ENCODE measurements at places on chromosomes 6 and 20. TPM values are rescaled to one million over a fixed set of nuclear protein-coding genes. Genes with fewer than 3 reads are reported as not detected.

DNA sequence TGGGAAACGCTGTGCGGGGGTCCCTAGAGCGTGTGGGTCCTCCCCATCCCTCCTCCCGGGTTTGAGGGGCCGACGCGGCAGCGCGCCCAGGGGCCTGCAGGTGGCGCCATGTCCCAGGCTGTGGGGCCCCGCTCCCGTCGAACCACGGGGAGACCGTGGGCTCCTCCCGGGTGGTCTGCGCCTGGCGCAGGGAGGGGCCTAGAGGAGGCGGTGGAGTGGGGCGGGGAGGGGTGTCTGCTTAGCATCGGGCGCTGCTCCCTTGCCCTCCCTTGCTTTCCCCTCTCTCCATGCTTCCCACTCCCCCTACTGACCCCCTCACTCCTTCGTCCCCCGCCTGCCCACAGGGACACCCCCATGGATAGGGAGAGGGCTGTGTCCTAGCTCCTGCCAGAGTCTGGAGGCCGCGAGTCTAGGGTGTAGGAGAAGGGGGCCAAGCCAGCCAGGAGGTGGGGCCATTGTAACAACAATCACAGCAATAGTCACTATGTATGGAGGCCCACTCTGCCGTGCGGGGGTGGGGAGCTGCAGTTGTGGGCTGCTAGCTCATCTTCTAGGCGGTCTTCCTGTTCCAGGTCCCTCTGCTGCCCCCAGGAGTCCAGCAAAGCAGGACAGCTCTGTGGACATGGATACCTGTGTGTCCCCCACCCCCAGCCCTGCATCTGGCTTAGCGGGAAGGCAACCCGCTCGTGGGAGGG, 51.7 kb downstream of the CHMP4B start:
- DNase-seq = no peak

DNA sequence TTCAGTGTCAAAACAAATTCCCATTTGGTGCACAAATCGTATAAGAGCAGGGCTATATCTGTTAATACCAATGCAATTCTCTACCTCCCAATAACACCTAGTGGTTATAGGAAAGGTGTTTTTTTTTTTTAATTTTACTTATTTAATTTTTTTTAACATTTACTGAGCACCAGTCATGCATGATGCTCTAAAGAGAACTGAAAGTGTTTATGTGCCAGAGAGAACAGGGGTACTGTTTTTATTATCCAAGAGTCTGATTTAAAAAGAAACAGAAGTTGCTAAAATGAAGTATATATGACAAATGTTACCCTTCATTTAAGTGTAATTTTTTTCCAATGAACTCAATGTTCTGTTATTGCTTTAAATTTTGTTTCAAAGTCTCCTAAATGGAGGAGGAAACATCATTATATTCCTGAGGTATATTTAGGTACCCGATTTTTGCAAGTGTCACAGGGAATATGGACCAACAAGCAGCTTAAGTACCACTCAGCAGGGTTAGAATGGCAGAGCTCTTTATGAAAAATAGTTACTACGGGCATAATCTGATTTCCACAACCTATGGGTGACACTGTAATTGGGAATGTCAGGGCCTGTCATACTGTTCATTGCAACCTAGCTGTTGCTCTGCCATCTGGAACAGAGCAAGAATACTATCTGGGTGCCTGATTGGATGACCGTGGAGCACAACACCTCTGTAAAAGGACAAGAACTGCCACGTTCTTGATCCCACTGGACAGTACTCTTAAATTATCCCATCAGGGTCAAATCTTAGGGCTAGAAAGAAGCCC, 195.4 kb downstream of the KHDRBS2 start:
- DNase-seq = no peak

GRCh38 chr6:105184921-105185320, 5.1 kb upstream of the POPDC3 start:
- no peak for DNase-seq

DNA sequence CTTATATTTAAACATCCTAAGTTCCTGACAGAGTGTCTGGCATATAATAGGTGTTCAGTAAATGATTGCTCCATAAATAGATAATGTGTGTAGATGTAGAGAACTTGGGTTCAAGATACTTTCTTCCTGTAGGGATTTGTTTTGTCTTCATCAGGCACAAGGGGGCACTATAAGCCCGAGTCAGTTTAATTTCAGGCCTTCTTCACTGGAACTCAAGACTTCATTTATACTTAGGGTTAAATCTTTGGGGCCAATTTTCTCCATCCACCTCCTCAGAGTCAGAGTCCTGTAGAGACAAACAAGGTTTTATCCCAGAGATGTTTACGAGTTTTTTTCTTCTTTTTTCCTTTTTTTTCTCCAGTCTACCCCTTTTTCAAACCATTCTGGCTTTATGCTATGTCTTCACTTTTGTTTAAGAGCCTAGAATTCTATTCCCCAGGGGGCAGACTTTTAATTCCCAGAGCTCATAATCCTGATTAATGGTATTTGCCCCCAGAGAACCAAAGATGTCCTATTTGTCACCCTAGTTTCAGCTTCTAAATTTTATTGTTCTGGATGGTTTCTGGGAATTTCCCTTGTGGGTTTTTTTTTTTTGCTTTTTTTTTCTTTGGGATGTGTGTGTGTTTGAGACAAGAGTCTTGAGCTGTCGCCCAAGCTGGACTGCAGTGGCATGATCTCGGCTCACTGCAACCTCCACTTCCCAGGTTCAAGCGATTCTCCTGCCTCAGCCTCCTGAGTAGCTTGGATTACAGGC, 88.4 kb downstream of the HFE start:
- DNase-seq = no peak

DNA sequence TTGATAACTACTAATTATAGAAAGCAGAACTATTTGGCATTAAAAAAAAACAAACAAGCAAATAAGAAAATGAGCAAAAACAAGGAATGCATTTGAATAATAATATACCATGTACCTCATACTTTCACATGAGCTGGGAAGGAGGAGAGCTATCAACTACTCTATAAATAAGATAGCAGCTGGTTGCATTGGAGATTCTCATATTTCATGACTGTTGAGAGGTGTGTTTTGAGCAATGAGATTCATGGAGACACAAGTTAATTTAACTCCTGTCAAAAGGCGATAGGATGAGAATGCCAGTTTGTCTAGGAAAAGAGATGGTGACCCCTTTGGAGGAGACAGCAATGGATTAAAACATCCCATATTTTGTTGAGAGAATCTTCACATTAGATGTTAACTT, 348.8 kb upstream of the SPTLC3 start:
- DNase-seq = no peak

- no peak for DNase-seq
Observed at GRCh38 chr6:111481836-111482187, 1.2 kb downstream of the REV3L start.

DNA sequence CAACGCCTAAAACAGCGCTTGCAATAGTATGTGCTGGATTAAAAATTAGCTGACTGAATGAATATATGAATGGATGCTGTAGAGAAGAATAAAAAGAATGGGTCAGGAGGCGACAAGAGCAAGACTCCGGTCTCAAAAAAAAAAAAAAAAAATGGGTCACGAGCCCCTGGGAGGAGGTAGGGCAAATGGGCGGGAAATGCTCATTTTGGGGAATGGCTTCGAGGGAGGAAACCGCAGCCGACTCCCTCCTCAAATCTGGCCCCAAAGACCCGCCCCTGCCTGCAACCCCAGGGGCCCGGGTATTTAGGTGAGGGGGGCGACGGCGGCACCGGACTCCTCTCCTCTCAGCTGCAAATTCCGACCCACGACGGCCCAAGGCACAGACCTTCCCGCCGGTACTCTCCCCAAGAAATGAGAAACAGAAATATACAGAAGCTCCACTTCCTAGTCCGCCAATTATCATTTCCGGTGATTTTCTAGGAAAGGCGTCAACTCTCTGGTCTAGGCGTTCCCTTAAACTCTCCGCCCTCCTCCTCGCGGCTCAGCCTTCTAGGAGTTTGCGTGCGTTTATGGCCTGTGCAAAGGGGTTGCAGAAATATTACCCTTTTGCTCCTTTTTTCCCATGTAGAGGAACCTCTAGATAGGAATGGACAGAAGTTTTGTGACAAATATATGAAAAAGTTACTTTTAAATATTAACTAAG, at the start of gene ZNF311:
Gene ZNF311, minus strand, starts transcription at position 133 of the 703 bp plus-strand sequence. CDS start 1,361 bp downstream, outside the sequence.
- DNase-seq = no peak

GRCh38 chr6:27422651-27423332, 34.2 kb downstream of the ZNF391 start:
- DNase-seq = no peak

DNA sequence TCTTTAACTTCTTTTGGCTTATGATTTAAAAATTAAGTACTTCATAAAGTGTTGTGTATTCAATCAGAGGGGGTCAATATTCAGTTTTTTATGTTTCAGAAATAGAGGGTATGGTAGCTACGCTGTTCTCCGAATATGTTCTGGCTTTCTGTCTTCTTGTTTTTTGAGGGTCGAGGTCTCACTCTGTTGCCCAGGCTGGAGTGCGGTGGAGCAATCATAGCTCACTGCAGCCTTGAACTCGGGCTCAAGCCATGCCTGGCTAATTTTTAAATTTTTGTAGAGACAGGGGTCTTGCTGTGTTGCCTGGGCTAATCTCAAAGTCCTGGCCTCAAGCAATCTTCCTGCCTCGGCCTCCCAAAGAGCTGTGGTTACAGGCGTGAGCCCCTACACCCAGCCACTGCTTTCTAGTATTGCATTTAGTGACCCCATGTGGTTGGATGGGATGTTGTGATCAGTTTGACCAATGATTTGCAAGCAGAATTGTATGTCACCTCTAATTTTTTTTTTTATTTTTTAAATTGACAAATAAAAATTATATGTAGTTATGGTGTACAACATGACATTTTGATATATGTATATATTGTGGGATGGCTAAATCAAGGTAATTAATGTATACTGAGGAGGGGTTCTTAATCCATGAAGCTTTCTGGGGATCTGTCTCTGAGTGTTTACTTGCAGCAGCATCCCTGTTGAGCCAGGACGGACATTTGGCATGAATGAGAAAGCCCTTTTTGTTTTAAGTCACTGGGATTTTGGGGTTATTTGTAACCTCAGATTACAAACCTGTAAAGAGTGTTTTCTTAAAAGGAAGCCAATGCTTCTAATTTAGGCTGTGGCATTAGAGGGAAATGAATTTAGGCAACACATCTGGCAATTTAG, 38.5 kb upstream of the DEK start:
- no peak for DNase-seq

- no peak for DNase-seq
Observed at GRCh38 chr20:51651921-51652549, 109.5 kb upstream of the NFATC2 start.

DNA sequence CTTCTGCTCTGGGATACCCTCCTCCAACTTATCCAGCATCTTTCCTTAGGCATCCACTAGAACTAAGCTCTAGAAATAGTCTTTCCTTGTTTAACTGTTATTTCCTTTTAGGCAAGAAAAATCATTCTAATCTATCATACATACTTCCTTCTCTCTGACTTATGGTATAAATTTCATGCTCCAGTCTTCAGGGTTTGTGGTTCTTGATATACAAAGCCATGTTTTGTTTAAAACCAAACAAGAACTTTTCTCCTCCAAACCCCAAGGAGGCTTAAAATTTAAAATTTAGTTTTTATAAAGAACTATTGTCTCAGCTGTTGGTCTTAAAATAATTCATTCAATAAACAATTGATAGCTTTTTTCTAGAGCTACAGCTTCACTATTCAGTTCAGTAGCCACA, 77.2 kb downstream of the CD164 start:
- DNase-seq = no peak

GRCh38 chr6:112906726-112907125, 559.6 kb downstream of the RFPL4B start:
- no peak for DNase-seq

DNA sequence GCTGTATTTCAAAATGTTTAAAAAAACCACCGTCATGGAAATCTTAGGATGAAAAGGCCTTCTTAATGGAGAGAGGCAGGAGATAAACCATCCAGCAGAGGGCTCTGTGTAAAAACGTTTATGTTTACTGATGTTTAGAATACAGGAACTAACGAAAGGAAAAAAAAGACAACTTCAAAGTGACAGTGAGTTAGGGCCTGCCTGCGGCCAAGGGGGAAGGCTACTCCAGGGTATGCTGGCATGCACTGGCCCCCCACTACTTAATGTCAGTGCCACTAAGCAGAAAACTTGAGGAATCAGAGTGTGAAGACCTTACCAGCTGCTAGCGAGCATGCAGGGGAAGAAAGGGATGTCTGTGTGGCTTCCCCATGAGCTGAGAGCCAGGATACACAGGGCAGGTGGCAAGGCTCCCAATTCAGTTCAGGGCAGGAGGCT, 47.7 kb downstream of the AKAP7 start:
- no peak for DNase-seq

- DNase-seq = no peak
Observed at GRCh38 chr6:108465098-108465495, 95.6 kb upstream of the FOXO3 start.

DNA sequence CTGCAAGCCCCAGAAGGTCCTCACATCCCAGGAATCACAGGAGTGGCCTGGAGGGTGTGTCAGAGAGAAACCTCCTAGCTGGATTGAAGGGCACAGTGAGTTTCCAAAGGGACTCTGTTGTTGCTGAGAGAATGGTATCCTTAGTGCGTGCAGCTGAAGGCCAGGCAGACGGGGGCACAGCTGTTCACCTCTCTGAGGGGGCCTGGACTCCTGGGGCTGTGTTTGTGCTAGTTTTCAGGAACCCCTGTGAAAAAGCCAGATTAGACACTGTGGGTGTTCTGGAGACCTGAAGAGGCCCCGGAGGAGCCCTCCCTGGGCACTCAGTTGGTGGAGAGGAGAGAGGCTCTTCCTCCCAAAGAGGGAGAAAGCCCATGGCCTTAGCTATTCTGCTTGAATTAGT, 223.4 kb downstream of the FARS2 start:
- DNase-seq = no peak

- DNase-seq = no peak
Observed at GRCh38 chr20:7585126-7585679, 355.1 kb downstream of the HAO1 start.

The ADGRB3 gene
- not detected for polyA plus RNA-seq

The SIRPD gene
- polyA plus RNA-seq = not detected

The ZSCAN12 gene
- 2.7 TPM for polyA plus RNA-seq

The PRSS35 gene
- 0.04 TPM for polyA plus RNA-seq

The SUMO4 gene
- polyA plus RNA-seq = 0.09 TPM

The CRISP2 gene
- polyA plus RNA-seq = not detected

The XKR7 gene
- polyA plus RNA-seq = not detected

The PHACTR3 gene
- polyA plus RNA-seq = 1.4 TPM

The SUPT3H gene
- polyA plus RNA-seq = 7.8 TPM

The BCAS4 gene
- polyA plus RNA-seq = 19.0 TPM

The CEP43 gene
- 18.4 TPM for polyA plus RNA-seq

The HLA-DRB5 gene
- 0.05 TPM for polyA plus RNA-seq

The GLP1R gene
- polyA plus RNA-seq = not detected

The EGFL8 gene
- 1.7 TPM for polyA plus RNA-seq

Data from keratinocyte (primary cell).